Activated CD8-positive, alpha-beta T cell treated with anti-CD3 and anti-CD28 coated beads, Interleukin-2, amount 10 ng/mL, durations not matched to agents 7 days and 5 days (primary cell): ENCODE measurements at places on chromosomes 3 and 15. TPM values are rescaled to one million over a fixed set of nuclear protein-coding genes. Genes with fewer than 3 reads are reported as not detected.

DNA sequence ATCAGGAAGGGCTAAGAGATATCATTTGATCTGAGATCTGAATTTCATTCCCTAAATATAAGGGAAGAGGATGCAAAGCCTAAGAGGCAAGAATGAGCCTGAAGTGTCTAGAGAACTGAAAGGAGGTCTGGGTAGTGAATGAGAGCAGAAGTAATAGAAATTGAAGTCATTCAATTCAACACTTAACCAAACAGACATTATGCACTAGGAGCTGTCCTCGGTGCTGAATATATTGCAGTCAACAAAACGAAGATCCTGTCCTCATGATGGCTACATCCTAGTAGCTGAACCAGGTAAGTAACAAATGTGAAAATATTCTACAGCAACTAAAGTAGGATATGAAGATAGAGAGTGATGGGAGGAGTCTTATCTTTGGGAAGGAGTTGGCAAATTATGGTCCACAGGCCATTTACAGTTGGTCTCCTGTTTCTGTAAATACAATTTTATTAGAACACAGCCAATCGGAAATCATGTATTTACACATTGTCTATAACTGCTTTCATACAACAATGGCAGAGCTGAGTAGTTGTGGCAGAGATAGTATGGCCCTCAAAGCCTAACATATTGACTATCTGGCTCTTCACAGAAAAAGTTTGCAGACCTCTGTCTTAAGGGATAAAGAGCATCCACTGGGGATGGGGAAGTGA lies 192.9 kb upstream of the CADPS start:
- peak; percentile 30 for DNase-seq

- peak; percentile 49 for DNase-seq
These were observed 2.0 kb downstream of the XRN1 start for GRCh38 chr3:142445816-142446254.

DNA sequence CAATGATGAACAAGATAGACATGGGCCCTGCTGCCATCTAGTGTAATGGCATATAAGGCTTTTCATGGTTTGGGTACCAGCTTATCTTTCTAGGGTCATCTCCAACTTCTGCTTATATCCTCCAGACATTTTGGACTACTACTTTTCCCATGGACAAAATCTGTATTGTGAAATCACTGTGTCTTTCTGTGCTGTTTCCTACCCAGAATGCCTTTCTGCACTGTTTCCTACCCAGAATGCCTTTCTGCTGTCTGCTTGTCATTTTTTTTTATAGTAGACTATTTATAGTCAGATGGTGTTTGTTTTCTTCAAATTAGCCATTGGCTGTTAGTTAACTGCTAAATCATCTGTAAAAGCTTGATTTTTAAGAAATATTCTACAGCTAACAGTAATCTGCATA lies 20.1 kb downstream of the VPS8 start:
- no peak for DNase-seq

GRCh38 chr3:155871746-155872158 lies 1.3 kb downstream of the GMPS start:
- DNase-seq, result no peak

- DNase-seq, result no peak
These were observed 382.1 kb downstream of the TUSC7 start for GRCh38 chr3:117091676-117092075.

- no peak for DNase-seq
These were observed 114.8 kb downstream of the EOMES start for GRCh38 chr3:27607370-27607769.

- DNase-seq, result no peak
These were observed 392.4 kb upstream of the PROK2 start for GRCh38 chr3:72177075-72178050.

DNA sequence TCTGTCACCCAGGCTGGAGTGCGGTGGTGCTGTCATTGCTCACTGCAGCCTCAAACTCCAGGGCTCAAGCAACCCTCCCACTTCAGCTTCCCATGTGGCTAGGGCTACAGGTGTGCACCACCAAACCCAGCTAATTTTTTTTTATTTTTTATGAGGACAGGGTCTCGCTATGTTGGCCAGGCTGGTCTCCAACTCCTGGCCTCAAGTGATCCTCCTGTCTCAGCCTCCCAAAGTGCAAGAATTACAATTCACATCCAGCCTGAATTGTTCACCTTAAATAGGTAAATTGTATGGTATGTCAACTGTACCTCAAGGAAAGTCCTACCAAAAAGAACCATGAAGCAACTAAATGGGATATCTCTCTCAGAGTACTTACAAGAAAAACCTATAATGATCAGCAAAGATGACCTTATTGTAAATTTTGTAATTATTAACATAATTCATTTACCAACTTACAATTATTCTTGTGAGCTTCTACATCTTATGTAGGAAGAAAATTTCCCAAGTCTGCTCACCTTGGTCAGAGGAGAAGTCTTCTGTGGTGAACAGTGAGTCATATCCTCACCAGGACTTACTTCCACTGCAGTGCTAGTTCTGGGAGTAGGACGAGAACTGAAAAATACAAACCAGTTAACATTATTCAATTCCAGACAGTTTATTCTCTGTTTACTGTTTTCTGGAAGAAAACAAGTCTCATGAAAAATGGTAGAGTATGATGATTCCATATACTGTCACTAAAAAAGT lies 54.4 kb downstream of the ULK4 start:
- no peak for DNase-seq

DNA sequence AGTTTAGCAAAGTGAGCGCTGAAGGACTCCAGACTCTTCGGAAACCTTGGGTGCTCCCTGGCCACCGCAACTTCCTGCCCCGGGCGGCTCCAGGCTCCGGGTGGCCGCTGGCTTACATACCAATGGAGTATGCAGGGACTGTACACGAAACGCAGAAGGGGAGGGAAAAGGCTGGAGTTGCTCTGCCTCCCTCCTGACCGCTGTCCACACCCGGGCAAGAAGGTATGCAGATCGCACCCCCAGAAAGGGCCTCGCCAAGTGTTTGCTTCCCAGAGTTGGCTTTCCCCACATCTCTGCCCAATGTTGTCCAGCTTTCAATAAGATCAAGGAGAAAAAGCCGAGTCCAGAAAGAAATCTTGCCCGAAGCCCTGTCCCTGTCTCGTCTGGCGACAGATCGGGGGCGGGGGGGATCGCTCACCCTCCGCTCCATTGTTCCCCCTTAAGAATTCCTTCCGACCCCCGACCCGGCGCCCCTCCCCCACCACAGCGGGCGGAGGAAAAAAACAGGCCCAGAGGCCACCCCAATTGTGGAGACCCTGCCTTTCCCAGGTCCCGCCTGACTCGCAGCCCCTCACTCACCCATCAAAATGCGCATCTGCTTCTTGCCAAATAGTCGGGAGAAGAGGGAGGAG lies 533 bp downstream of the ARF4 start:
- peak; percentile 75 for DNase-seq

GRCh38 chr3:115581362-115582135 lies 41.8 kb upstream of the GAP43 start:
- DNase-seq, result no peak

GRCh38 chr15:43911235-43911781 lies 84.5 kb downstream of the WDR76 start:
- DNase-seq, result no peak

GRCh38 chr15:32824777-32825176 lies 107.0 kb downstream of the GREM1 start:
- no peak for DNase-seq

- DNase-seq, result no peak
These were observed 63.4 kb upstream of the LCTL start for GRCh38 chr15:66628976-66629723.

- DNase-seq, result no peak
These were observed 123.5 kb downstream of the NUP210 start for GRCh38 chr3:13296662-13297061.

DNA sequence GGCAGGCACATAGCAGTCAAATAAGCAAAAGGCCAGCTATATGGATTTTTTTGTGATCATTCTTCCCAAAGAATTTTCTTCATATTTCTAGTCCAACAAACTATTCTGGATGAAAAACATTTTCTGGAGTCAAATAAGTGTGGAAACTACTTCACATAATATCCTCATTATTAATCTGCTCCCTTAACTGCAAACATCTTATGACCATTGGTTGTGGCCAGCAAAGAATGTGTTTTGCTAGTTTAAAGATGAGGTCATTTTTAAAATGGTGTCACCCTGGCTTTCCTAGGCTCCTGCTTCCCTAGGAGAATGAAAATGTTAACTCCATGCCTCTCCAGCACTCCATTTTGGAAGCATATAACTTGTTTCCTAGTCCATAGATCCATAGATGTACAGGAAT lies 118.8 kb downstream of the SST start:
- DNase-seq, result no peak

- DNase-seq, result no peak
These were observed 124.3 kb downstream of the LRIG1 start for GRCh38 chr3:66376568-66376967.

DNA sequence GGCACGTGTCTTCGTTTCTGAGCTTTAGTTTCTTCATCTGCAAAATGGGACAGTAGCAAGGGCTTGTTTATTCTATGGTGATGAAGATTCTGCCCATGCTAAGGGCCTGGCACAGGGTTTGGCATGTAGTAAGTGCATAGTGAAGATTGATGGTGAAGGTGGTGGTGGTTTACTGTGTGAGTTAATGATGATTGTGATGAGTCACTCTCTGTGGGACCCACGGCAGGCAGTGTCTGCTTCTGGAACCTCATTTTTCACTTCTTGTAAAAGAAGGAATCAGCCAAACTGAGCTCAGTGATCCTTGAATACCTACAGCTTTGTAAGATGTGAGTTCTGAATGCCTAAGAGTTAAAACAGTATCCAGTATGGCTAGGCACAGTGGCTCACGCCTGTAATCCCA lies 86.2 kb upstream of the LRTM1 start:
- DNase-seq, result no peak

DNA sequence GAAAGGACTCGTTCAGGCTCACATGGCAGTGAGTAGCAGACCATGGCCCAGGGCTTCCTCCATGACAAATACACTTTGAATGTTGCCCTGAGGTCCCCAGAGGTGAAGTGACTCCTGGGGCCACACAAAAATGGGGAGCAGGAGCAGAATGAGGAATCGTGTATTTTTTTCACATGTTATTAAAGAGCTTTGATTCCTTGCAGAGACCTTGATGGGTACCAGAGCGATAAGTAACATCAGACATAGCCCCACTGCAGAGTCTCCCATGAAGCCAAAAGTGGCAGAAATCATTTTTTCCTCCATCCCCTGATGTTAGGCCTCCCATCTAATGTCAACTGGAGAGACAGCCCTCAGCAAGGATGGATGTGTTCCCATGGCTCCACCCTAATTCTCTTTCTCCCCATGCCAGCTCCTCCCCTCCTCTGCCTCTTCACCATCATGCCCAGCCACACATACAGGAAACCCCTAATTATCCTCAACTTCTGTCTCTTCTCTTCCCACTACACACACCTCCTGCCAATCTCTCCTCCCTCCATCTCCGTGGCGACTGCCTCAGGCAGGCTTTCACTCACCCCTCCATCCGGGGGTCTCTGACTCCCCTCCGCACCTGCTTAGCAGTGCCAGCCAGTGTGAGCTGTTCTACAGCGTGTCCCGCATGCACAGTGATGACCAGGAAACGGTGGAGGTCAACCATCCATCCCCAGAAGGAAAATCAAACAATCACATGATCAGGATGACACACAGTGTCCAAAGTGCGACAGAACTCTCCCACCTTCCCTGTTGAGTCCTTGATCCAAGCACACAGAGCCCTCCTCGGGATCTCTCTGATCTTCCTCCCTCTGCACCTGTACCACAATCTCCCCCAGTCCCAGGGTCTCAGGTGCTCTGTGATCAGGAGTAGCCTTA lies 7.1 kb upstream of the SSUH2 start:
- no peak for DNase-seq

DNA sequence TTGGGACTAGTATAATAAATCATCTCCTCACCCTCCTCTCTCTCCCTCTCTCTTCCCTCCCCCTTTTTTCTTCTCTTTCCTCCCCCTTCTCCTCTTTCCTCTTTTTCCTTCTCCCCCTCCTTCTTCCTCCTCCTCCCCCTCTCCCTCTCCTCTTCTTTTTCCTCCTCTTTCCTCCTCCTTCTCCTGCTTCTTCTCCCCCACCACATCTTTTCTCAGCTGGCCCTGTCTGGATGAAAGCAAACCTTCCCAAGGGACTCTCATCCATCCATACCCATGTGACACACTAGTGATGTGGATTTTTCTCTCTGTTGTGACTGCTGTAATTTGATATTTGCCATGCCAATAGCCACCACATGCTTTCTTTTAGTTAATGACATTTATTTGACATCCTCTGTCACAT lies 127.2 kb downstream of the EBLN2 start:
- DNase-seq, result no peak

DNA sequence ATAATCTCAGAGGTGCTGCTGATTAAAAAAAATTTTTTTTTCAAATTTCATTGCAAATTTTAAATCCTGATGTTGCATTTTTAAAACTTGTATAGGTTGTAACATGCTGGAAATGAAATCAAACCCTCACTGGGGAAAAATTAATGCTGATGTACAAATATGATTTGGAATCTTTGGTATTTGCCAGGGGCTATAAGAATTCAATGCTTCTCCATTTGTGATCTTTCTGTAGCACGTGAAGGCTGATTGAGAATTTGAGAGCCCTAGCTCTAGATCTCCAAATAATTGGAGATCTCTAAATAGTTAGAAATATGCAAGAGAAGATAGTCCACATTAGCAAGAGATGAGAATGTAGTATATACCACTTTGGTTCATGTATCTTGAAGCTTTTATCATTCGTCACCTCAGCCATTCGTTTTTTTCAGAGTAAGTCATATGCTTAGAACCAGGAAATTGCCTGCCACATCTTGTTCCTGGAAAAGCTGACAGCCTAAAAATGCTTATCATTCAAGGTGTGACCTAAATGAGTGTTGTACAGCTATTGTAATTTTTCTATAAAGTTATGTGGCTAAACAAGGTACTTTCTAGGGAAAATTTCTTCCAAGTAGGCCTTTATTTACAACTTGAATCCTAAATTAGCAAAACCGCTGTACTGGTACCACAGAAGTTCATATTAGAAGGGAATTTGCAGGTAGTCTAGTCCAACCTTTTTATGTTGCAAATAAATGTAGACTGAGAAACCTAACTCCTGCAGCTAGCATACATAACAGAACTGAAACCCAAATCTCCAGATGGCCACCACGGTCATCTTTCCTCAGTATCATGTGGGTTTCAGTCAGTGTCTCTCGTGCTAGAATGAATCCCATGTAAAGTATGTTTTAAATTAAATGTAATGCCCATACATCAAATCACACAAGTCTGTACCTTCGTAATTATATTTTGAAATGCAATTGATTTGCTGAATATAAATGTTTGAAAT lies 48.5 kb downstream of the FNDC3B start:
- peak; percentile 28 for DNase-seq

GRCh38 chr3:168608926-168609325 lies 513.2 kb upstream of the GOLIM4 start:
- DNase-seq, result no peak

The STRA6 gene
- not detected for total RNA-seq

The SELENOT gene
- 99.8 TPM for total RNA-seq

The ARNT2 gene
- not detected for total RNA-seq

The GOLGA8T gene
- total RNA-seq, result 0.94 TPM

The GPR171 gene
- total RNA-seq, result 124 TPM

The GPR62 gene
- total RNA-seq, result not detected

The PARP15 gene
- 36.6 TPM for total RNA-seq

The ZNF660 gene
- total RNA-seq, result 0.55 TPM

The CCR4 gene
- total RNA-seq, result 2.9 TPM

The ROBO1 gene
- total RNA-seq, result 3.0 TPM

The NCEH1 gene
- total RNA-seq, result 8.2 TPM

The PLS1 gene
- total RNA-seq, result 2.3 TPM

The P4HTM gene
- 35.2 TPM for total RNA-seq

The TNNC1 gene
- 2.1 TPM for total RNA-seq
